NCI-H446 treated with DMSO at 0.1 percent for 48 hours (cell line): ENCODE measurements at places on chromosomes 11 and 22.

GRCh38 chr11:8289492-8289918 lies 25.8 kb upstream of the LMO1 start:
- no peak for DNase-seq

GRCh38 chr11:60347084-60347797 lies 20.2 kb downstream of the MS4A6E start:
- no peak for DNase-seq

- DNase-seq = no peak
These were observed 49.8 kb downstream of the DKK3 start for GRCh38 chr11:11958403-11959231.

- no peak for DNase-seq
These were observed 29.4 kb upstream of the AMOTL1 start for GRCh38 chr11:94738746-94739145.

DNA sequence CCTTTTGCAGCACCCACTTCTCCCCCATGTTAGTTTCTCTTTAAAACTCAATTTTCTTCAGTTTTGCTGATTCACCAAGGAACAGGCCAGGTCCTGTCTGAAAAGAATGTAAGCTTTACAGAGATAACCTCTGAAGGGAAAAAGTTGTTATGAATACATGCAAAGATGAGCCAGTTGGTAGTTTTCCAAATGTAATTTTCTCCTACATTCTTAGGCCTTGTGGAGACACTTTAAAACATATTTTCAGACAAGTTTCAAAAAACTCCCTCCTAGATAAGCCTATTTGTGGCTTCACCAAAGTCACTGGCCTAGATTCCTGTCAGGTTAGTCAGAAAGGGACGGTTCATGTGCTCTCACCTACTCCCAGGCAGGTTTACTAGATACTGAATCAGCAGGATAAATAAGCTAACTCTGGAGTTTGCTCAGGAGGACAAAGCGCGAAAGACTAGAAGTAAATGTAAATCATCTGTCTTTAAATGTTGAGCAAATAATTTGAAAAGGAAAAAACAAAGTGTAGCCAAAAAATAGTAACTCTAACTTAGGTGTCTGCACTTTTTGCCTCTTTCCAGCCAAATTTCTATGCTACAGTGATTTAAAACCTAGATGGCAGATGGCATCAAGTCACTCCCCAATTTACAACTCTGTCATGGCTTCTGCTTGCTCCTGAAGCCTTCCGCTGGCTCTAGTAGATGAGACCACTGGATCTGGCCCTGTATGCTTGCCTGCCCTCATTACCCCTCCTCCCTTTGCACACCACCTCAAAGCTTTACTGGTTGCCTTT lies 4.9 kb upstream of the ATP6V1E1 start:
- no peak for DNase-seq

GRCh38 chr11:8013833-8014232 lies 26.7 kb downstream of the EIF3F start:
- DNase-seq = no peak

- no peak for DNase-seq
These were observed 2.9 kb upstream of the PNPLA2 start for GRCh38 chr11:815675-816432.

- no peak for DNase-seq
These were observed 1.2 kb downstream of the HIKESHI start for GRCh38 chr11:86303257-86303656.

DNA sequence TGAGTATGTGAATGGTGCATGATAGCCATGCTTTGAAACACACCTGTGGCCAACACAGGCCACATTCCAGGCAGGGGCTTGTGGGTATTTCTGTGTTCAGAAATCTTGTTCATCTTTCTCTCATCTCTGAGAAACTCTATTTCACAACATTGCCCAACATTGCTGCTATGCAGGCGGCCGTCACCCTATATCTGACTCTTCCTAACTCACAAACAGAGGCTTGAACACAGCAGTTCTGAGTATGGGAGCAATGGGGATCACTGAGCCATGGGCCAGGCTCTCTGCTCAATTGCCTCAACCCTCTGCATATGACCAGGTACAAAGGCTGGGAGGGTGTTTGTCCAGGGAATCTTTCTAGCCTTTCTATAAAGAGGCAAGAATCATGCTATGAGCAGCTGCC lies 259.9 kb downstream of the BUD13 start:
- DNase-seq = no peak

DNA sequence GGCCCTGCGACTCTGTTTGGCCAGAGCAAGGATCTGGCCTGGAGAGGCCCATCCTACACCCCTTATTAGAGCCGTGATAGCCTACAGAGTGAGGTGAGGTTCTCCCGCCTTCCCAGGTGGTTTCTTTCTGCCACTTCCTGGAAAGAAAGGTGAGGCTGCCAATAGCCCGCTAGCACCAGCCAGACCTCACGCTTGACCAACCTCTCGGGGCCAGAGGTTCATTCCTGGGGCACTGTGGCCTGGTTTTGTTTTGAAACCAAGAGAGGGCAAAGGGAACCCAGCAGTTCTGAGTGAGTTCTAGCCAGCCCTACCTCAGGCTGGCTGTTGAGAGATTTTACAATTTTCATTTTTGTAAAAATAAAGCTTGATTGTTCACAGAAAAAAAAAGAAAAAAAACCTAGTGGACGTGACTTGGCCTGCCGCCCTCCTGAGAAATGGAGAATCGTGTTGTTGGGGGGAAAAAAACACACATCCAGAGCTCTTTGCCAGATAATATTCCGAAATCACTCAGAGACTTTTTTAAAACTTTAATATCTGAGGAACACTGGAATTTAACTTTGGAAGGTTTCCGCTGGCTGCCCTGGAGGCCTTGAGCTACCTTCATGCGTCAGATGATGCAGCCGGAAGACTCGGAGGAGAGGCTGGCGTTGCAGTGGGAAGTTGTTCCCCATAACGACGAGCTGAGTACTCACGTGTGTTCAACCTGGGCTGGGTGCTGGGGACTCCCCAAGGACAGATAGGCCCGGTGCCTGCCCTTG lies 84.5 kb downstream of the BCR start:
- DNase-seq = no peak

DNA sequence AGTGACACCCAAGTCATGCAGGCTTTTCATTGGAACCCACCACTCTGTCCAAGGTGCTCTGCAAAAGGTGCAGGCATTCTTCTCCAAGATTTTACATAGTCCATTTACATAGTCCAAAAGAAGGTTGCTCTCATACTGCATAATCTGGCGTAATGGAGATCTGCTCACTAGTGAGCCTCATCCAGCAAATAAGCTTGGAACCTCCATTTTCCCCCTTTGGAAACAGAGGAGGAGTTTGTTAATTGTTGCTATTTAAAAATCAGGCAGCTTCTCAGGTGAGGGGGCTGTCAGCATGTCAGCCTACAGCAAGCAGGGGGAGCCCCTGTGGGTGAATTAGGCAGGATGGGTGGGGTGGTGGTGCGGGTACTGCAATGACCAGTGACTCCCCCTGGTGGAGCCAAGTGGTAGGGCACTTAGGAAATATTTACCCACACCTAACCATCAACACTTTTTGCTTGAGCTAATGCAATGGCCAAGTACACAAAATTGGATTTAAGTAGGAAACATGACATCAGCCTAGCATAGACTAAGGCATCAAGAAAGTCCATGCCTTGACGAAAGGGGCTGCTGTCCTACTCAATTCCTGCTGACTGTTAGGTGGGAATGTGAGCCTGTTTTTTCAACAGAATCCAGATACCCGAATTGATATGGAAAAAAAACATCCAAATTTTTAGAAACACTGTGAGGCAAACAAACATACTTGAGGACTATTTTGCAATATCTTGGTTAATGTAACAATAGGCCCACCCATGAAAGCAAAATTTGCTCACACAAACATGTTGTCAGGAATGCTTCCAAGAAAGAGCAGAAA lies 64.5 kb downstream of the AMBRA1 start:
- DNase-seq = no peak

- no peak for DNase-seq
These were observed 123.4 kb upstream of the CSNK2A3 start for GRCh38 chr11:11476499-11476898.

GRCh38 chr11:3165152-3165705 lies at the start of gene OSBPL5:
TSS of gene OSBPL5 (minus strand) at chr11:3165310. CDS start at chr11:3129148, 36,162 bp downstream.
- peak; percentile 34 for DNase-seq

DNA sequence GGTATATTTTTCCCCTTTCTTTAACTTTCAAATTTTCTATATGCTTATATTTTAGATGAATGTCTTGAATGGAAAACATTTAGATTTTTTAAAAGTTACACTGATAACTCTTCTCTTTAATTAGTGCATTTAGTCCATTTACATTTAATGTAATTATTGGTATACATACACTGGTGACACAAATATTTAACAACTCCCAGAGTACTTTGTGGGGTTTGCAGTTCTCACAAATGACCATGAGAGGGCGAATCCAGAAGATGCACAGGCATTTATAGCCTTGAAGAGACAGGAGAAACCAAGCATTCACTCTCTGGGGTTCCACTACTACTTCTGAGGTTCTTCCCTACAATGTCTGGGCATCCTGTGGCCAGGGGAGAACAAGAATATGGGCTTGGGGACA lies 125.1 kb downstream of the TIMP3 start:
- DNase-seq = no peak

- DNase-seq = no peak
These were observed 571 bp downstream of the FAR1 start for GRCh38 chr11:13668957-13669521.
